ENCODE measurements at places on chromosomes 2 and 18.

DNA sequence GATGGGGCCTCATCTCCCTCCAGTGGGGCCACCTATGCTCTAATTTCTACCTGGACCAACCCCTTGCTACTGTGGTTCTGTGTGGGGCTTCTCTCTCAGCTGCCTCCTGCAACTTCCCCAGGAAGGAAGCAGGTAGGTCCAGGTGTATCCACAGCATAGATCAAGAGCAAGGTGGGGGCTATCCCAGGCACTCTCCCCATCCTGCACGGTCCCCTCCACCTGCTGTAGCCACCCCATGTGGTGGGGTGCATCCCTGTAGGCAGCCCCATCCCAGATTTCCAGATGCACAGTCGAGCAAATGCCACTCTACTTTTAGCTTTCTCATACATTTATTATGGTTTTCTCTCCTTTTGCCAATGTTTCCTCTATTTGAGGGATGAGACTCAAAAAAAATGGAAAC is 156.1 kb downstream of the FBXO15 start:
- H3K36me3 ChIP-seq = no peaks in the 10 kb centered on the region
- H3K4me1 ChIP-seq = peaks cover 4% of the 10 kb centered on the region
- H3K27ac ChIP-seq = no peak overlapping the region
- H3K27me3 ChIP-seq = peaks cover 5% of the 10 kb centered on the region

DNA sequence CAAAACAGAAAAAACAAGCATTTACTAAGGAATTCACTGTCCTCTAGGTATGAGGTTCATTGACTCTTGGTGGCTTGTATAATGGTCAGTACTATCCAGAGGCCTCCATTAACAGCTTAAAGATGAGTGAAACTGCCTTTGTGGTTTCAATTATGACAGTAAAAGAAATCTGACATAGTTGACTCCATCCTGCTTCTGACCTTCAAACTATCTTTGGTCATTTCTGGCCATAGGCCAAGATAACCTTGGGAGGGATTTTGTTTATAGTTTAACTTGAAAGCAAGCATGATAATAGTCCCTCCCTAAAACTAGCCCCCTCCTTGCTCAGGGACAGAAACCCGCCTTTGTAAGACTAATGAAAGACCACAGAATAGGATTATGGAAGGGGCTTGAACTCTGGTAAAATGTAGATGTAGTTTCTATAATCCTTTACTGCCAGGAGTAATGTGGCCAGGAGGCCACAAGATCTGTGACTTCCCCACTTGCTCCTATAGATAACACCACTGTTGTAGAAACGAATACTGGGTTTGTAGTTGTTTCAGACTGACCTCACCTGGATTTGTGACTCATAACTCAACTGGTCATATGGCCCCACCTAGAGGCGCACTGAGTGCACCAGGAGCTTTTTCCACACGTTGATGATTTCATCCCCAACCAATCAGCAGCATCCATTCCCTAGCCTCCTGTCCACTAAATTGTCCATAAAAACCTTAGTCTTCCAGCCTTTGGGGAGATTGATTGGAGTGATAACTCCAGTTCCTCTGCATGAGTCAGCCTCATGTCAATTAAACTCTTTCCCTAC is 8.6 kb upstream of the PLEKHM3 start:
- DNase-seq = peak; percentile 44
- H3K36me3 ChIP-seq = no peaks in the 10 kb centered on the region
- peaks cover 2% of the 10 kb centered on the region for H3K27me3 ChIP-seq
- no peak overlapping the region for H3K27ac ChIP-seq
- peaks cover 4% of the 10 kb centered on the region for H3K4me1 ChIP-seq

GRCh38 chr2:100844514-100844913 is 24.6 kb downstream of the NPAS2 start:
- no peaks in the 10 kb centered on the region for H3K4me1 ChIP-seq
- H3K27ac ChIP-seq = no peak overlapping the region
- no peaks in the 10 kb centered on the region for H3K36me3 ChIP-seq
- no peaks in the 10 kb centered on the region for H3K27me3 ChIP-seq

- peaks cover 66% of the 10 kb centered on the region for H3K36me3 ChIP-seq
- DNase-seq = no peak
- no peak overlapping the region for H3K27ac ChIP-seq
- no peaks in the 10 kb centered on the region for H3K27me3 ChIP-seq
- H3K4me3 ChIP-seq = no peak overlapping the region
- peaks cover 25% of the 10 kb centered on the region for H3K4me1 ChIP-seq
These were observed 19.4 kb downstream of the SS18 start for GRCh38 chr18:26071020-26071419.

DNA sequence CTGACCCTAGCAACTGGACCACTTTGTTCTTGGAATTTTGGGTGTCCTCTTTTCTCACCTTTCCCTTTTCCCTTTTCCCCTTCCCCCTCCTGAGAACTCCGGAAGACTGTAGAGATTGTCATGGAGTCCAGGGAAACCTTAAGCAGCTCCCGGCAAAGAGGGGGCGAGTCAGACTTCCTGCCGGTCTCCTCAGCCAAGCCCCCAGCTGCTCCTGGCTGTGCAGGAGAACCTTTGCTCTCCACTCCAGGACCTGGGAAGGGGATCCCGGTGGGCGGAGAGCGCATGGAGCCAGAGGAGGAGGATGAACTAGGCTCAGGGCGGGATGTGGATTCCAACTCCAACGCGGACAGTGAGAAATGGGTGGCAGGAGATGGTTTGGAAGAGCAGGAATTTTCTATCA is 20.5 kb downstream of the SETBP1 start:
- DNase-seq = no peak
- peaks cover 14% of the 10 kb centered on the region for H3K36me3 ChIP-seq
- no peak overlapping the region for H3K27ac ChIP-seq
- peaks cover 6% of the 10 kb centered on the region for H3K27me3 ChIP-seq
- H3K4me3 ChIP-seq = no peak overlapping the region
- peaks cover 9% of the 10 kb centered on the region for H3K4me1 ChIP-seq

GRCh38 chr2:64362562-64363026 is 91.4 kb upstream of the LGALSL start:
- H3K36me3 ChIP-seq = no peaks in the 10 kb centered on the region
- no peak overlapping the region for H3K4me3 ChIP-seq
- DNase-seq = no peak
- H3K27me3 ChIP-seq = peaks cover 17% of the 10 kb centered on the region
- H3K27ac ChIP-seq = no peak overlapping the region
- peaks cover 14% of the 10 kb centered on the region for H3K4me1 ChIP-seq
